ENCODE measurements at places on chromosomes 16 and 17. TPM values are rescaled to one million over a fixed set of nuclear protein-coding genes. Genes with fewer than 3 reads are reported as not detected.

KRTAP9-8 gene
- total RNA-seq: not detected

MEIOC gene
- total RNA-seq: 0.08 TPM

CBFA2T3 gene
- total RNA-seq: not detected

MTSS2 gene
- total RNA-seq: 13.0 TPM

GAS2L2 gene
- 0.08 TPM for total RNA-seq

ITGB4 gene
- total RNA-seq: 0.23 TPM

ESRP2 gene
- under 0.01 TPM for total RNA-seq

SPNS3 gene
- not detected for total RNA-seq

ATPAF2 gene
- total RNA-seq: 15.8 TPM

TM4SF5 gene
- total RNA-seq: not detected

GAST gene
- total RNA-seq: not detected

BRIP1 gene
- total RNA-seq: 3.5 TPM

BICDL2 gene
- under 0.01 TPM for total RNA-seq

MYH1 gene
- total RNA-seq: not detected

CMTM2 gene
- not detected for total RNA-seq

TNK1 gene
- 0.08 TPM for total RNA-seq

PLCG2 gene
- total RNA-seq: 0.08 TPM

RAB11FIP4 gene
- total RNA-seq: 18.3 TPM

CTRB1 gene
- total RNA-seq: not detected

FBXO39 gene
- 0.82 TPM for total RNA-seq

CCL4 gene
- not detected for total RNA-seq

DRC7 gene
- 0.23 TPM for total RNA-seq

TOX3 gene
- not detected for total RNA-seq

TPSD1 gene
- not detected for total RNA-seq

ASB16 gene
- not detected for total RNA-seq

TEX19 gene
- not detected for total RNA-seq

KRTAP9-4 gene
- total RNA-seq: not detected

KCNJ18 gene
- not detected for total RNA-seq

TNP2 gene
- not detected for total RNA-seq

ST3GAL2 gene
- total RNA-seq: 9.8 TPM

SLFN14 gene
- total RNA-seq: not detected
